ENCODE measurements at places on chromosomes 4 and X.

DNA sequence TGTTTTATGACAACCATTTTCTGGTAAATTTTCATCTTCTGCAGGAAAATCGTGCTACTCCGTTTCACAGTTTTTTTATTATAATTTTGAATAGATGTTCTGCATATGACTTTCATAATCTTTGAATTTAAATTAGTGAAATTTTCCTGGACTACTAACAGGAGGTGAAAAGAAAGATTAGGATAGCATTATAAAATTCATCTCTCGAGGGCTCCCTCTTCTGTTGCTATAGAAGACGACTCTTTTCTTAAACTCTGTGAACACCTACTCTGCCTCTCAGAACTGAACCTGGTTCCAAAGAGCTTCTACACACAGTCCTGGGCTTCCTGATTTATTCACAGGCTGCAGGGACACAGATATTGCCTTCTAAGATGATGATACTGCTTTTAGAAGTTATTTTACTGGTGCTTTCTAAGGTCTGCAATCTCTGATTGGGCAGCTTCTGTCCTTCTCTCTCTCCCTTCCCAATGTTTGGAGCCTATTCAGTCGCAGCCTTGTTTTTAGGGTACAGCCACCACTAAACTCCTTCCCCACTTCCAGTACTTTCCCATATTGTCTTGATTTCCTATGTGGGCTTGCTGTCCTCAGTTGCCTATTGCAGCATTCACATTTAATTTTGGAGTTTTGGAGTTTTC lies 10.1 kb upstream of the SAP30 start:
- DNase-seq = no peak

- DNase-seq = no peak
Observed at GRCh38 chr4:4541040-4541631, 712 bp downstream of the STX18 start.

DNA sequence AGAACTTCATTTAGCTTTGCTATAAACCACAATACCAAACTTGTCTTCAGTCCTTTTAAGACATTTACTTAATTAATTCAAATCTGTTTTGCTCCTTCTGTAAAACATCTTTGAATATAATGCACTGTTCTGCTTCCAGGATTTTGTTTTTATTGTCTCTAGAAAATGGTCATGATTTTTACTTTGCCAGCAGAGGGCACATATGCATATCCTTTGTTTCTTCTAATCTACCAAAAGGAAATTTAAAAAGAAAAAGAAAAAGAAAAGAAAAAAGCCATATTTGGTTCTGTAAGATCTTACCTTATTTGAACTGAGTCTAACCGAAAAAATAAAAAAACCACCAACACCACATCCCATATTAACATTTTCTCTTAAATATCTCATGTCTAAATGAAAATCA lies 101.9 kb upstream of the CCSER1 start:
- DNase-seq = no peak

DNA sequence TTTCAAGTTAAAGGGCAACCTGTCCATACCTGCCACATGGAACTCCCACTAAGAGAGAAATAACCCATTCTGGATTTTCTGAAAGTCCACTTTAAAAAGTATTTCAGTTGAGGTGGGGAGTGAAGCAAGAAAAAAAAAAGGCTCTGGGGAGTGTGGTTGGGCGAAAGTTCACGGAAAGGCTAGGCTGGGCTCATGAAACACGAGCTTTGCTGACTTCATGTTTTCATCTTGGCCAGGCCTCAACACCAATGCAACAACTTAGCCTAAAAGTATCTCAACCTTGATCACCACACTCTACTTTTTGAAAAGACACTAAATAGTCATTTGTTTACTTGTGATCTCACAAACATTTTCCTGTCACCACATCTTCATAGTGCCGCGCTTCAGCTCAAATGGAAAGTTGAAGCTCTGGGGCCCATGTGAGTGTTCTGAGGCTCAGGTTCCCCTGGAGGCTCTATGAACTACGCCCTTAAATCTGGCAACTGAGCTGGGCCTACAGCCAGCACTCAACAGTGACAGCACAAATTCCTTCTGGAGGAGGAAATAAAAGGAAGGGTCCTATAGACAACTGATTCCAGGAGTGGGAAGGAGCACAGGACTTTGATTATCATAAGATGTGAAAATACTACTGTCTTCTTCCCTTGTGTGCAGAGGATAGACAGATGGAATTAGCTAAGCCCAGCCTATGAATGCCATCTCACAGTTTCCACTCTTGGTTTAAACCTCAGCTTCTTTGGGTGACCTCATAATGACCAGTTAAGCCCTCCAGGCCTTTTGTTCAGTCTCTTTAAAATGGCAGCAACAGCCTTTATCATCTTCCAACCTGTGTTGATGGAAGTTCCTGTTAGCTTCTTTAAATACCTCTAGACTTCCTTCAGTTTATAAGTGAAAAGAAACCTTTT lies 5.1 kb downstream of the CD40LG start:
- DNase-seq = no peak

DNA sequence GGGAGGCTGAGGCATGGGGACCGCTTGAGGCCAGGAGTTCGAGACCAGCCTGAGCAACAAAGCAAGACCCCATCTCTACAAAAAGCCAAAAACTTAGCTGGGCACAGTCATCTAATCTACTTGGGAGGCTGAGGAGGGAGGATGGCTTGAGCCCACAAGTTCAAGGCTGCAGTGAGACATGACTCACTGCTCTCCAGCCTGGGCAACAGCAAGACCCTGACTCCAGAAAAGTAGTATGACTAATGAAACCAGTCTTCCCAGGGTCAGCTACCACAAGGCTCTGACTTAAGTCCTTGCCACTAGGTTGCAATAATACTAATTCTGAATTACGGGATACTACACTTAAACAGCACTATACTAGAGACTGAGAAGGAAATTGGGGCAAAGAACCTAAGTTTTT lies 33.1 kb downstream of the ERVMER34-1 start:
- no peak for DNase-seq
